ENCODE measurements at places on chromosomes 16 and 17.

DNA sequence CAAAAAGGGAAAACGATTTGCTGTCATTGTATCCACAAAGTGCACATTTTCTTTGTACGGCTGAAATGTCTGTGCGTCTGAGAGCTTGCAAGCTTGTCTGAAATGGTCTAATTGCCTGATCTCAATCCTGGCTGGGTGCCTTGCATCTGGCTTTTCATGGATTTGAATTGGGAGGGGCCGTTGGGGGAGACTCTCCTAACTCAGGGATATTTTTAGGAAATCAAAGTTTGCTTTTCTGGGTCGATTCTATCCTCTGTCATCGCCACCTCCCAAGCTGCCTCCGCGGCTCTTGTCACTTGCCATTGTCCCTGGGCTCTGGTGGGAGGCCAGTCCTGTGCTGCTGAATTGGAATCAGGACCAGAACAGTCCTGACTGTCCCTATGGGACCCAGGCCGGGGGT is 33.3 kb upstream of the MGAT5B start:
- DNase-seq, result no peak

GRCh38 chr16:84110527-84110926 is 6.2 kb downstream of the MBTPS1 start:
- no peak for DNase-seq

- DNase-seq, result no peak
These were observed 88.7 kb downstream of the GRIN2A start for GRCh38 chr16:10093576-10093975.

- no peak for DNase-seq
These were observed 78.4 kb downstream of the NT5M start for GRCh38 chr17:17381446-17382064.

GRCh38 chr16:3027983-3028715 is 4.3 kb downstream of the THOC6 start:
- peak; percentile 81 for DNase-seq

GRCh38 chr16:23959072-23959751 is 123.4 kb downstream of the PRKCB start:
- no peak for DNase-seq

DNA sequence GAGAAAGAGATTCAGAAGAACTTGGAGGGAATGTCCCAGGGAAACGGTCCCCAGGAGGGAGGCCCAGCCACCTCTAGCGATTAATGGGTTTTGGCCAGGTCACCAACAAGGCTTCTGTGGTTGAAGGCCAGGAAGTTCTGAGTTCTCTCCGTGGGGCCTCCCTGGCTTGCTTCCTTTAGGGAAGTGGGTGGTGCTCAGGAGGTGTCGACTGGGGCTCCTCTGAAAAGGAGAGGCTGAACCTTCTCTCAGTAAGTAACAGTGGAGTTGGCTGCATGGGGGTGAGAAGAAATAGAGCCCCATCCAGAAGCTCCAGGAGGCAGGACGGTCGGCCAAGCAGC is 77.1 kb upstream of the GSE1 start:
- no peak for DNase-seq

- DNase-seq, result no peak
These were observed 2.3 kb upstream of the CHST6 start for GRCh38 chr16:75497558-75497957.

GRCh38 chr16:69537706-69538080 is 28.1 kb upstream of the NFAT5 start:
- no peak for DNase-seq

- no peak for DNase-seq
These were observed 4.2 kb downstream of the EDC4 start for GRCh38 chr16:67877064-67877463.

DNA sequence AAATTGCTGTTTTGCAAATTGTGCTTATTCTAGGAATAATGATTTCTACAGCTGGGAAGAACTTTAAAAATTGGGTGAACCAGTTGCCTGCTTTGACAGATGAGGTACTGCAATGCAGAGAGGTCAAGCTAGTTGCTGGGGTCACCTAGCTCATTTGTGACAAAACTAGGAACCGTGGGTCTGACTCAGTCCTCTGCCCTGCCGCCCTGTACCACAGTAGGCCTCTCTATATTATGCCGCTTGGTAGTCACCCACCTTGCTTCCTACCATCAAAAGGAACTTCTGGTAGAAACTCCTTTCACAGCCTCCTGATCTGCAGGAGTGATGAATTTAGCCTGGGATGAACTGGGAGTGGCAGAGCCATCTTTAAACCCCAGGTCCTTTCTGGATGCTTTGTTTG is 105.7 kb downstream of the PITPNC1 start:
- DNase-seq, result no peak

GRCh38 chr17:57584050-57584551 is 161.0 kb downstream of the CCDC182 start:
- DNase-seq, result no peak

DNA sequence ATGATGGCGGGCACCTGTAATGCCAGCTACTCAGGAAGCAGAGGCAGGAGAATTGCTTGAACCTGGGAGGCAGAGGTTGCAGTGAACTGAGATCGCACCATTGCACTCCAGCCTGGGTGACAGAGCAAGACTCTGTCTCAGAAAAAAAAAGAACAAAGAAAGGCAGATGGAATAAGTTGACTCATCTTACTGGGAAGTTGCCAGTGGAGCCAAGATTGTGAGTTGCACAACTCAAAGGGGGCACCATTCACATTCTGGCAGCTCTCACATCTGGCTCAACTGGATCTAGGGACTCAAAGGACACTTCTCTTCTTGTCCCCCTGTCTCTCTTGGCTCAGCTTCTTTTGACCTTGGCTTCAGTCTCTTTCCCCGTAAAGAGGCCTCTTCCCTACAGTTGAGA is 53.7 kb upstream of the ETV4 start:
- no peak for DNase-seq

- DNase-seq, result no peak
These were observed 291.2 kb downstream of the CDH11 start for GRCh38 chr16:64830653-64831052.

GRCh38 chr16:89720551-89720812 is 216 bp downstream of the VPS9D1 start:
- no peak for DNase-seq

GRCh38 chr17:65868881-65869280 is 307.4 kb upstream of the AXIN2 start:
- no peak for DNase-seq

DNA sequence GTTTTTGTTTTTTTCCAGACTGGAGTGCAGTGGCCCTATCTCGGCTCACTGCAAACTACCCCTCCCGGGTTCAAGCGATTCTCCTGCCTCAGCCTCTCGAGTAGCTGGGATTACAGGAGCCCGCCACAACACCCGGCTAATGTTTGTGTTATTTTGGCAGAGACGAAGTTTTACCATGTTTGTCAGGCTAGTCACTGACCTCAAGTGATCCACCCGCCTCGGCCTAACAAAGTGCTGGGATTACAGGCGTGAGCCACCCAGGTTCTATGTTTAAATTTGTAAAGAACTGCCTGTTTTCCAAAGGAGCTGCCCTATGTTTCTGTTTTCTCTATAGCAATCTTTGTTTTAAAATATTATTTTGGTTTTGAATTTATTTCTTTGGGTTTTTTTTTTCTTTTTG is 13.8 kb upstream of the C16orf87 start:
- DNase-seq, result no peak

DNA sequence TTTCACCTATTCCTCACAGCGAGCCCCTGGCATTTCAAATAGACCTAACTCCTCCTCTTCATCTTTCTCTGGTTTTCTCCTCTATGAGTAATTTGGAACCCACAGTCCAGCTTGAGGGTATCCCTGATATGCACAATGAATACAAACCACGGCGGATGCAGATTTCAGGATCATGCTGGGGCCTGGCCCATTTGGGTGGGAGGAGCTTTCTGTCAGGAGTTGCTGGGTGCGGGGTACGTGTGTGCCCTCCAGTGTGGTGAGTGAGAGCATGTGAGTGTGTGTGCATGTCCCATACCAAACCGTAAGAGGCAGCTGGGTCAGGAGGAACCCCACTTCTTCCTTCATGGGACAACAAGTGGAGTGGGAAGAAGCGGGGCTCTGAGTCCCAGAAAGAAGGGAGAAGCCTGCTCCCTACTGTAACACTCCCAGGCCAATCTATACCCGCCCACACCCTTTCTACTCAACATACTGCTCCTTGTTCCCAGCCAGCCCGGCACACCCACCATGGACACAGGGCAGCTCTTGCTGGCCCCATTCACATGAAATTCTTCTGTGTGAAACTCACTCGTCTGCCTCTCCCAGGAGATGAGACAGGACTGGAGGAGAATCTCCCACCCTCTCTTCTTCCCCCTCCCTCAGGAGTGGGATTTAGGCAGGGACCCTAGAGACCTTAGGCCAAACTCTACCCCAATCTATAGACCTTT is 18.4 kb downstream of the CNTNAP1 start:
- no peak for DNase-seq

All from NCI-H1092 (cell line).